ENCODE measurements at places on chromosomes 16 and 17.

- DNase-seq = no peak
These were observed 22.9 kb downstream of the ZC3H18 start for GRCh38 chr16:88593061-88593460.

DNA sequence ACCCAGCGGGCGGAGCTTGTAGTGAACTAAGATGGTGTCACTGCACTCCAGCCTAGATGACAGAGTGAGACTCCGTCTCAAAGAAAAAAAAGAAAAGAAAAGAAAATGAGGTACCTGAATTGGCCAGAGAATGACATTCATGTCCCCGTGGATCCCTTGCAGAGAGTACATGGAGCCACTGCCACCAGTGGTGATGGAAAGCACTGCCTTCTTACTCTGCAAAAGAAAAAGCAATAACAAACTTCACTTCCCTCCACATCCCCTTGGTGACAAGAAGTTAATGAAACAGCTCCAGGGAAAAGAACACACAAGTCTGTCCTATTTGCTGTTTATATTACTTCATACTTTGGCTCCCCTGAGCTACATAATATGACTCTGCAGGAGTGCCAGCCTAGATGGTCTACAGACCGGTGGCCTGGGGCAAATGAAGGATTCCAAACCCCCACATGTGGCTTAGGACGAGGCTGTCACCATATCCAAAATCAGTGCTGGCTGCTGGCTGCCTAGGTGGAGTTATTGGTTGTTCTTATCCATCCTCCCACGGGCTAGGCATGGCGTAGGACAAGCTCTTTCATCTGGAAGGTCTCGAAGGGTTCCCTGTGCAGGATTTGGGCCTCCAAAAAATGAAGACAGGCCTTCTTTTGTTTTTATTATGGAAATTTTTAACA is 13.3 kb downstream of the NQO1 start:
- DNase-seq = no peak

DNA sequence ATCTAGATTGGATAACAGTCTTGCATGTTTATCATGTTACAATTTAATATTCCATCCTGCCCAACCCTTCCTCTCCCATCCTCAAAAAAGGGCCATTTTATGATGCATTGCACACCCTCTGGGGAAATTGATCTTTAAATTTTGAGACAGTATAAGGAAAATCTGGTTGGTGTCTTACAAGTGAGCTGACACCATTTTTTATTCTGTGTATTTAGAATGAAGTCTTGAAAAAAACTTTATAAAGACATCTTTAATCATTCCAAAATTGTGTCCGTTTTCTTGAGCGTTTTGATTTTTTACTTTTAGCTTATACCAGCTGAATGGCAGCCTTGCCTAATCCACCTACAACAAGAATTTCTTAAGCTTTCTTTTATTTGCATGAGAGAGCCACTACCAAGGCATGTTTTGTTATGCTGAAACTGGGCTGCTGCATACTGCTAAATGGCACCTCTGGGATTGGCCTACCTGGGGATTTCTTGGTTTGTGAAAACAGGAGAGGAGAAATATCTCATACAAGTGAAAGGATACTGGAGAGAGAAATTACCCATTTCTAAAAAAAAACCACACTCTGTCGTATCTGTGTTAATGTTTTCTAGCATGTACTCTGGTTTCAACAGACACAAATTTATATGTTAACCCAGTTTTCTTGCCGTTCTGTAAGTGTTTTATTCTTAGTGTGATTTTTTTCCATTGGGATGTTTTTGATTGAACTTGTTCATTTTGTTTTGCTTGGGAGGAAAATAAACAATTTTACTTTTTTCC is 52.2 kb downstream of the TUBD1 start:
- DNase-seq = no peak

GRCh38 chr17:38559051-38559879 is 46.5 kb downstream of the SRCIN1 start:
- DNase-seq = no peak

DNA sequence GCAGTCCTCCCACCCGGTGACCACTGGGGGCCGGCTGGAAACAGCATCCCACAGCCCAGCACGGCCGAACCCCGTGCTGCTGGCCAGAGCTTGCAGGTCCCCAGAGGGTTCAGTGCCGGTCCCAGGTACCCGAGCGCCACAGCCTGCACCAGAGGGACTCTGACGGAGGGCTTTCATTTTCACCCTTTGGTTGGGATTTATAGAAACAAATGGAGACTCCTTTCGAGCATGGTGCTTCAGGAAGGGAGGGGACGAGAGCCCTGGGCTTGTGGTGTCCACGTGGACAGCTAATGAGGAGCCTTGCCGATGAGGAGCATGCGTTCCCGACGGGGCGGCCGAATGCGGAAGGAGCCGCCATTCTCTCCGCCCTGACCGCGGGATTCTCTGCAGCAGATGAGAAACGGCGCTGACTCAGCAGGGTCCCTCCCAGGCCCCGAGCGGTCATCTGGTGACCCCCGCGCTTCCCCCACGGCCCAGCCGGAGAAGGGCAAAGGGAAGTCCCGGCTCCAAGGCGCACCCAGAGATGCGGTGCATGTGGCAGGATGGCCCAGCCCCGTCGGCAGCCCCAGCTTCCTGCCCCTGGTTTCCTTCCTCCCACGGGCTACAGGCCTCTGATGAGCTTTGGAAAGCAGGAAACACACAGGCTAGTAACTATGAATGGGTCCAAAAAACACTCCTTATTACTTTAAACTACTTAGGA is 9.8 kb downstream of the SLC38A10 start:
- no peak for DNase-seq

- no peak for DNase-seq
These were observed 37.1 kb downstream of the LCMT1 start for GRCh38 chr16:25148568-25149215.

Measured in left renal pelvis (tissue), 4 donors.